ENCODE measurements at places on chromosomes 3 and 15.

GRCh38 chr3:40642812-40643211 lies 118.1 kb downstream of the ZNF621 start:
- no peak for DNase-seq

- no peak for DNase-seq
Observed at GRCh38 chr15:100107606-100108225, 234.1 kb downstream of the ADAMTS17 start.

- DNase-seq: no peak
Observed at GRCh38 chr3:139357899-139358298, 14.1 kb downstream of the MRPS22 start.

GRCh38 chr3:148004331-148004730 lies 595.2 kb downstream of the ZIC1 start:
- DNase-seq: no peak
